ENCODE measurements at places on chromosomes 3 and 15.

DNA sequence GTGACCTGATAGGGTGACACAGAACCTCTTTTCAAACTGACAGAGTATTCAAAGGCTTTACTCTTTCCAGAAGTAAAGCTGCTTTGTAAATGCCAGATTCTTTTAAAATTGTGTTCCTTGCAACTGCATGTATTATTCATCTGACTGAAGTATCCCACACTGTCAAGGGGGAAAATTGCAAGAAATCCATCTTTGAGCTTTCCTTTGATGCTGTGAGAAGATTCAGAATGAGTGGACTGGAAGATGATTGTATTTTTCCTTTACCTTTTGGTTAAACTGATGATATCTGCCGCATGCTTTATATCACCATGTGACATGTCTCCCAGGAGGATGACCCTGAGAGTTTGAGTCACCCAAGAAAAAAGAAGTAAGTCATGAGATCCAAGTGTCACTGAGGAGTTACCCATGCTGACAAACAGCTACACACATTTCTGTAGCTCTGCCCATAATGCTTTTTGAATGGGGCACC is 250.8 kb upstream of the CBLB start:
- DNase-seq: no peak

DNA sequence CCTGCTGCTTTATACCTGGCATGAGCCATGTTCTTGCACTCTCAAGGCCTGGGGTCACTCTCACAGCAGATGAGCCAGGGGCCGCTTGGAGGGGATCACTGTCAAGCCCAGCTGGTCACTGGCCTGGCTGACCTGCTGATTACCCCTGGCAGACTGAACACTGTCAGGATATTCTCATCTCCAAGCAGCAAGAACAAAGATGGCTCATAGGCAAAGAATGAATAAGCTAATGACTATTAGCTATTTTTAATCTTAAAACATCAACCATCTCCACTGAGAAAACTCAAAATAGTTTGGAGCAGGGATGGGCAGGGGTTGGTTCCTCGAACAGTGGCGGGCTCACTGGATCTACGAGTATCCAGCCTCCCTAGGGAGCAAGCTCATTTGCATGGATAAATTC is 64.4 kb upstream of the ACAN start:
- no peak for DNase-seq

DNA sequence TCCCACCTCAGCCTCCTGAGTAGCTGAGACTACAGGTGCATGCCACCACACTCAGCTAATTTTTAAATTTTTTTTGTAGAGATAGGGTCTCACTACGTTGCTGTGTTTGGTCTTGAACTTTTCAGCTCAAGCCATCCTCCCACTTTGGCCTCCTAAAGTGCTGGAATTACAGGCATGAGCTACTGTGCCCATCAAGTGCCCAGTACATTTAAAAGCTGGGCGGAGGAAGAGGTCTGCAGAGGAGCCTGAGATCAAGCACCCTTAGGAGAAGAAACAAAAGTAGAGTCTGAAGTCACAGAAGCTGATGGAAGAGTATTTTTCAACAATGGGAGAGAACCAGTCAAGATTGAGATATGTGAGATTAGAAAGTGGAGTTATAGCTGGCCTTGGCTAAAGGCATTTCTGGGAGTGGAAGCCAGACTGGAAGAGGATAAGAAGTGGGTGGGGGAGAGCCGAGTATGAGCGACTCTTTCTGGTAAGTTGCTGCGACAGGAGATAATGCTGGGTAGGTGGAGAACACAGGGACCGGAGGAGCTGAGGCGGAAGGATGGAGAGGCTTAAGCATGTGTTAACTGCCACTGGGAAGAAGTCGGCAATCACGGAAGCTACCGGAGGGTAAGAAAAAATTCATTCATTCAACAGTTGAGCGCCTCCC is 782 bp upstream of the IREB2 start:
- DNase-seq: no peak

DNA sequence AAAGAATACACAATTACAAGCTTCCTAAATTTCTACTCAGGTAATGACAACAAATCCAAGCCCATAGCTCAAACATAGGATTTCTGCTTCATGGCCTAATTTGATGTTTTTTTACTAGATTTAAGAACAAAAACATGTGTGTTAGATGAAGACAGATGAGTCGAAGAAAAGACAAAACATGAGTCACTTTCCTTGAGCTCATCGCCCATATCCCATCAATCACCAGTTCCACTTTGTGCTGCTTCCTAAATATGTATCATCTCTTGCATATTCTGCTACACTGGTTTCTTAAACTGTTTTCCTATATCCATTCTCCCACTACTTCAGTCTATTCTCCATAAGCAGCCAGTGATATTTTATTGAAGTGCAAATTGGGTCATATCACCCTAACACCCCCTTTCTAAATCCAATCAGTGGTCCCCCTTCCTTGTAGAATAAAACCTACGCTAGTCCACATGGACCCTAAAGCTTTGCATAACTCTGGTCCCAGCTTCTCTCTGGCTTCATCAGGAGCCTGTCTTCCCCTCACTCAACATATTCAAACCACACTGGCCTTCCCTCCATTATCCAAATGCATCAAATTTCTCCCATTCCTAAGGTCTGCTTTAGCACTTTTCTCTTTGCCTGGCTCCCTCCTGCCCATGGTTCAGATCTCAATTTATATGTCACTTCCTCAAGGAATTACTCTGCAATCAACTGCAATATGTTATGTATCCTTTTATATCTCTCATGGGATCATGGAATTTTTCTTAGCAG is 1033.9 kb downstream of the FHIT start:
- DNase-seq: no peak

DNA sequence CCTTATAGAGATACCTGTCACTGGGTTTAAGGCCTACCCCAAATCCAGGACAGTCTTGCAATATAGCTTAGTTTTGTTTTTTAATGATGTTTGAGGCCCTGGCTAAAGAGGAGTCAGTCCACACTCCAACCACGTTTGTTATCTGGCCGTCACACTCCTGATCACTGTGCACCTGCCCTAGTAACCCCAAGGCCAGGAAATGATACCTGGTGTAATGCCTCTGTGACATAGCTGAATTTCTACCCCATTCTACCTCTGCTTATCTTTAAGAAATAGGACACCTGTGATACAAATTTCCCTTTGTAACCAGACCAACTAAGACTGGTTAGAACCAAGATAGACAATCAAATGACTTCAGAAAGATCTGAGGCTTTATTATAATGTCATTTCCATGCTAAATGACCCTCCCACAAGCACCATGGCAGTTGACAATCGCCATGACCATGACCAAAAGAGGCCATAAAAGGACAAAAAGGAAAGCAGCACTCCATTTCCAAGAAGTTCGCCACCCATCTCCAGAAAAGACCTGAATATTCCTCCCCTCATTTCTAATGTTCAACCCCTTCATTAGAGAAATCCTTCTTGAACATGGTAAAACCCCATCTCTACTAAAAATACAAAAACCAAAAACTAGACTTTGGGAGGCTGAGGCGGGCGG is 4.8 kb upstream of the RTP3 start:
- no peak for DNase-seq

DNA sequence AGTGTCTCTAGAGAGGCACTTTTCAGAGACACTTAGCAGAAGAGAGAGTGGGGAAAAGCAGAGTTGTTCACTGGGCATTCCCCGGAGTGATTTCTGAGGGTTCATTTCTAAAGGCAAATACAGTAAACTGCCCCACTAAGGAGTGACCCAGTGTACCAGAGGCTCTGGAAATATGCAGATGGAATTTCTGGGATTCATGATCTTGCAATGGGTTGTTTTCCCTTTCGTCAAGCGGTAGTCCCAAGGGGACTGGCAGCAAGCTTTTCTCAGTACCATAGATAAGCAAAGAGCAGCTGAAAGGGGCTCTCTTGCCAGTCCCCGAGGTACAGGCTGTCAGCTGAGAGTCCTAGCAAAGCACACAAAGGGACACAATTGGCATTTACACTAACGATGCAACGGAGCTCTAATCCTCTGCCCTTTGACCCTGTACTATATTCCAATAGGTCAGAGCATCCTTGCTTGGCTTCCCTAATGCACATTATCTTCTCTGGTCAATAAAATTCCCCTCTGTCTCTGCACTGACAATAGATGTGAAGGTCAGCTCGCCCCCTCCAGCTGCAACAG is 155.6 kb downstream of the SEMA6D start:
- peak; percentile 37 for DNase-seq

GRCh38 chr3:32818970-32819511 is 1.2 kb downstream of the TRIM71 start:
- no peak for DNase-seq

DNA sequence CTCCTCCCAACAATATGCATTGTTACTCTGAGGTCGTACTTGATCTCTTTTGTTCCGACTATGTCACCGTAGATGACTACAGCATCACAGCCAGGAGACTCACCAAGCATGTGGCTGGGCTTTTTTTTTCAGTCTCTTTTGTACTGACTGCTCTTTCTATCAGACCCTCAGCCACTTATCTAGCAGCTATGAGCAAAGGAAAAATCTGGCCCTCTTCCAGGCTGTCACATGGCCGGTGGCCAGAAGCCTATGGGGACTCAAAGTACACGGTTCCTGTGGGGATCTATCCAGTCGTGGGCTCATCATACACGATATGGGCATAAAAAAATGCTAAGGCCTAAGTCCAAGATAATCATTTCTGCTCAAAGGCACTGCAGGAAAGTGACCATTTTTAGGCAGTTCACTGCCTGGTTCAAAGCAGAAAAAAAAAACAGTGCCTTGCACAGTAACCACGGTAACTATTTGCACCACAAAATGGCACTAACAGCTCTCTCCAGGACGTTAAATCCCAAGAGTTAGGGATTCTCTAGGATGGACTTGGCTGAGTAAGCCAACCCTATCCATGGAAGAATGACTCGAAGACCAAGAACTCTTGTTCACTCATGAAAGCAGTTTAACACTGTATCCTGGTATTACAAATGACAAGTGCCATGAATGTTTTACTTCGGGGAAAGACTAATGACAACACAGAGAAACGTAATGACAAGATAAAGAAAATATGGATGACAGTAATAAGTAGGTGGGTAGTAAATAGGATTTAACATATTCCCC is 50.3 kb downstream of the SHQ1 start:
- no peak for DNase-seq

- no peak for DNase-seq
Measured at GRCh38 chr3:46931631-46932331, 44.8 kb downstream of the CCDC12 start.

DNA sequence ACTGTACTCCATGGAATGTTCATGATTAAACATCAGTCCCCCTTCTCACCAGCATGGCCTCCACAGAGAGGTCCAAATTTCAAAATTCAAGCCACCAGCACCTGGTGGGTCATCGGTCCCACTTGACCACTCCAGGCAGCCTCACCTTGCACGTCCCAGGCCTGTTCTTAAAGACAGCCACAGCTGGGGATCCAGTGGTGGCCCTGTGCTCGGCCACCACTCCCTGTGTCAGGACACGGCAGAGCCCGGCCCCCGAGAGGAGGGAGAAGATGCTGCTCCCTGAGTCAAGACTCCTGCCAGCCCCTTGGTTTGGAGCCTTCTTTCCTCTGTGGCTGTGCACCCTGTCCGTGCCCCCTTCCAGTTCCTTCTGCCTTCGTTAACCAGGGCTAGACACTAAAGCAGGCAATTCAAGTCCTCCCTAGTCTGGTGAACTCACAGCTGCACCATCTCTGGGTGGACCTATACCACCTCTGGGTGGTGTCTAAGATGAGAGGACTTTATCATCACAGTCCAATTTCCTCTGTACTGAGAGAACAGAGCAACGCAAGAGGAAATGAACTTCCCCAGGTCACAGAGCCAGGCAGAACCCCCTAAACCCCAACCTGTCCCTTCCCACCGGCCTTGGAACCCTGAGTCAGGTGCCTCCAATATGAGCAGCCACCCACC is 97.1 kb downstream of the MEGF11 start:
- no peak for DNase-seq

DNA sequence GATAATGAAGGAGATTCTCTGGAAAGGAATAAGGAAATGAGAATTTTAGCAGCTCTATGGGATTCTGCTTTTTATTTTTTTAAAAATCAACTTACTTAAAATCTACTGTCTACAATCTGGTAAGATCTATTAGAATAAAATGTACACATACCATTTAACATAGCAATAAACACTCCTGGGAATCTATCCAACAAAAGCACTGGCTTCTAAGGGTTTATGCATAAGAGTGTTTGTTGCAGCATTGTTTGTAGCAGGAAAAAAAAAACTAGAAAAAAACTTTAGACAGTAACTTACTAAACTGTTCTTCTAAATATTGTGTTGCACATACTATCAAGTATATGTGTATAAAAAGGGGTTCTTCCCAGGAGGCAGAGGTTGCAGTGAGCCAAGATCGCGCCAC is 15.7 kb upstream of the RBP1 start:
- no peak for DNase-seq

DNA sequence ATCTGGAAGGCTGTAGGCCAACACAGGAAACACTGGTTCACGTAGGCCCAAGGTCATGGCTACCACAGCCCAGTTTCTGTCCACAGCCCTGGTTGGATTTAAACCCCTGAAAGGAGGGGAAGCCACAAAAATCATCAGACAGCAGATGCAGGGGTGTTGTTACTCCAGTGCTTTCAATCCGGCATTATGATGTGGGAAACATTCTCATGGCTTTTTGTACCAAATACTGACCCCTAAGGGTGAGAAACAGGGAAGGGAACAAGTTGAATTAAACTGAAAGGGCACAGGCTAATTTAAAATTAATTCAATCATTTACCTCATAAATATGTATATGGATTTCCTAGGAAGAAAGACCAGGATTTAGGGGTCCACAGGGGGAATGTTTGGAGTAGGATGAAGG is 375.6 kb downstream of the CTNNB1 start:
- no peak for DNase-seq

GRCh38 chr3:117144853-117145252 is 435.3 kb downstream of the TUSC7 start:
- no peak for DNase-seq

DNA sequence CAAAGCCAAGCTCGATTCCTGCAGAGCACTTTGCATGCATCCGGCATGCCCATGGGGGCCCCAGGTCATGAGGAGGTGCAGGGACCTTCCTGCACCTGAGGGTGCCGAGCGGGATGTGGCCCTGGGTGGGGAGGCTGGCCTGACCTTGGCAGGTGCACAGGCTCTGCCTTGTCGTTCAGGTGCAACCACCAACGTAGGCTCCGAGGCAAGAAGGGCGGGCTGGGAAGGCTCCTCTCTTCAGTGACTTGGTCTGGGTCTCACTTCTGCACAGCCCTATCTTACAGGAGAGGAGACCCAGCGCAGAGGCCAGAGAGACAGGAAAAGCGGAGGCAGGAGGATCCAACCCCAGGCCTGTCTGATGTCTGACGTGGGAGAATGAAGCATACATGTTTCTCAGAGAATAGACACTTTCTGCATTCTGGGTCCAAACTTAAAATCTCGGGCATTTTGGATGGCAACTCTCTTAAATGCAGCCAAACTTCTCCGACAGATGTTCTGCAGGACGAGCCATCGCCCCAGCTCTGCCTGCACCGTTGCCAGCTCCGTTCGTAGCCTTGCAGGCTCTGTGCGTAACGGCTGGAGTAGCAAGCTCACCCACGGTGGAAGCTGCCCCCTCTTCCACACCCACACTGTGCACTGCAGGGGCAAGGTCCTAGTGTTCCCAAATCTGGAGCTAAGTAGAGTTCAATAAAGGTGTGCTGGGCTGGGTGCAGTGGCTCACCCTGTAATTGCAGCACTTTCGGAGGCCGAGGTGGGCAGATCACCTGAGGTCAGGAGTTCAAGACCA is 60.8 kb upstream of the SNRPA1 start:
- no peak for DNase-seq
